ENCODE measurements at places on chromosomes 11 and 22.

- no peak for DNase-seq
These were observed 29.8 kb upstream of the LDHA start for GRCh38 chr11:18364495-18365073.

DNA sequence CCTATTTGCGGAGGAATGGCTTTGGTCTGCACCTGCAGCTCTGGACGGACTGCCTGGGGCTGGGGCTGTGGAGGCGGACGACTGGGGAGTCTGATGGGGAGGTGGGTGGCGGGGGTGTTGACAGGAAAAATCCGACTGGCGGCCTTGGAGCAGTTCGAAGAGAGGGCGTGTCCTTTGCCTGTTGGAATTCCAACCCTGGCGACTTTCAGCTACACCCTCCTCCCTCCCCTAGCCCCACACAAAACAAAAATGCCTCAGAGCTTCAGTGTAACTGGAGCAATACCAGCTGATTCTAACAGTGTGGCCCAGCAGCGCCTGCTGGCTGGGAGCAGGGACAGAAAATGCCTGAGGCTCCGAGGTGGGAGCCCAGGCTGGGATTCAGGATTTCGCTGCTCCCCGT, 85.4 kb downstream of the ATXN10 start:
- DNase-seq: no peak

DNA sequence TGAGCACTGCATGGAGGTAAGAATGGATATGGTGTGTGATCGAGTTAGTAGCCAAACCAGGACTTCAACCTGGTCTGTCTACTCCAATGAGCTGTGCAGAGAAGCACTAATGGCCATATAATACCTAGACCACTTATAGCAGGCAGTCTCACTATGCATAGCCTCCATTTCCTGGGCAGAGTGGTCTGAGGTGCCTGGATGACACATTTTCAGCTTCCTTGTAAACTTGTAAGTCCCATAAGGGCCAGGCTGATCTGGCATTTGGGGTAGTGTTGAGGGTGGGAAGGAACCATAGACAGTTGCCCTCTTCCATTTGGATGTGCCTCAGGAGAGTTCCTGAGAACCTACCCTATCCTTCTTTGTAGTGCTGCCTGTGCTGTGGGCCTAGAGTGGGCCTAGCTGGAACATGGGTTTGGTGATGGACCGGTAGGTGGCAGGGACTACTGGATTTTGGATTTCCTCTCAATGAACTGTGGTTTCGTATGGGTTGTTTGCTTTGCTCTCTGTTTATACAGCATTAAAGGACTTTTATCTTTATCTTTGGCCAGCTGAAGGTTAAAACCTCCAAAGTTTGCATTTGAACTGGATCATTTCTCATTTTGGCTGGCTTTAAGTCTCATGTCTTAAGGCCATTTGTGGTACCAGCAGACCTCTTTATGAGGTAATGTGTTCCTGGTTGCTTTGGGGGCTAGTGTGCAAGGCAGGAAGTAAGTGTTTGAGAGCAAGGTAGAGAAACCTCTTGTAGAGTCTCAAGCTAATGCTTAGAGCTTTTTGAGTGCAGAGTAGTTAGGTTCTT, 86.9 kb downstream of the STIM1 start:
- DNase-seq: no peak

GRCh38 chr11:108873941-108874340, 209.1 kb downstream of the DDX10 start:
- no peak for DNase-seq

DNA sequence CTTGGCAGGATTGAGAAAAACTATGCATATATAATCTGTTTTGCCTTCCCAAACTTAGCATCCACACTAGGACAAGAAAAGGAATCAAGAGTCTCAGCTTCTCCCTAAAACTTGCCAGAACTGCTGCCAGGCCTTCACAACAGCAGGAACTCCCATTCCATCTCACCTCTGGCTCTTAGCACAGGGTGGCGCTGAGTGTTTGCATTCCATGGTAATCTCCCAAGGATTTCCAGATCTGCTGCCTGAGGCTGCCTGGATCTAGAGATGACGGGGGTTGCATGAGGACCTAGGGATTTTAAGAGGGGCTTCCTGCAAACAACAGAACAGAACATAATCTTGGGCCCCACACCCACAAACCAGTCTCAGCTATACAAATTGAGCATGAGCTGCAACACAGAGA, 87.1 kb upstream of the OPCML start:
- no peak for DNase-seq

- DNase-seq: no peak
These were observed 24.0 kb upstream of the ROBO3 start for GRCh38 chr11:124841201-124841600.

DNA sequence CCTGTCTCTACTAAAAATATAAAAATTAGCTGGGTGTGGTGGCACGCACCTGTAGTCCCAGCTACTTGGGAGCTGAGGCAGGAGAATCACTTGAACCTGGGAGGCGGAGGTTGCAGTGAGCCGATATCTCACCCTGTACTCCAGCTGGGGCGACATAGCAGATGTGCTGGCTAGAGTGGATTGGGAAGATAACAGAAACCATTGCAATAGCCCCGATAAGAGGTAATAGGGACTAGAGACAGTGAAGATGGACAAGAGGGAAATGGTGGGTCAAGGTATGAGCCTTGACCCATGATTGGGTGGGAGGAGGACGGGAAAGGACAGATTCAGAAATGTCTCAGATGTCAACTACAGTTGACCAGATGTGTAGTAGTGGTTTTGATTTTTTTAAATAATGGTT, 6.1 kb downstream of the SWAP70 start:
- no peak for DNase-seq

DNA sequence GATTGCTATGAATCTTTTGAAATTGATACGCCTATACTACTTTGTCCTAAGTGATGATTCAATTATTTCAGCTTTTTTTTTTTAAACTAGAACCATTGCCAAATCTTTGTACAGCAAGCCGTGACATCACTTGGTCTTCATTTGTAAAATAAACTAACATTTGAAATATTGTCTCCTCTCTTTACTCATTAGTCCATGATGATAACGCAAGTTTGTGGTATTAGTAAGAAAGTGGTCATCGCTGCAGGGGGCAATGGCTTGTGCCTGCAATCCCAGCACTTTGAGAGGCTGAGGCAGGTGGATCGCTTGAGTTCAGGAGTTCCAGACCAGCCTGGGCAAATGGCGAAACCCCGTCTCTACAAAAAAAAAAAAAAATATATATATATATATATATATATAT, 12.9 kb upstream of the ARHGAP42 start:
- DNase-seq: no peak

GRCh38 chr11:92322225-92322624, 97.6 kb downstream of the FAT3 start:
- DNase-seq: no peak

- no peak for DNase-seq
These were observed 8.0 kb downstream of the TMEM86A start for GRCh38 chr11:18706330-18707243.

GRCh38 chr11:20015101-20015500, 145.2 kb downstream of the DBX1 start:
- DNase-seq: no peak

GRCh38 chr11:75902631-75903030, 87.6 kb downstream of the UVRAG start:
- DNase-seq: no peak

DNA sequence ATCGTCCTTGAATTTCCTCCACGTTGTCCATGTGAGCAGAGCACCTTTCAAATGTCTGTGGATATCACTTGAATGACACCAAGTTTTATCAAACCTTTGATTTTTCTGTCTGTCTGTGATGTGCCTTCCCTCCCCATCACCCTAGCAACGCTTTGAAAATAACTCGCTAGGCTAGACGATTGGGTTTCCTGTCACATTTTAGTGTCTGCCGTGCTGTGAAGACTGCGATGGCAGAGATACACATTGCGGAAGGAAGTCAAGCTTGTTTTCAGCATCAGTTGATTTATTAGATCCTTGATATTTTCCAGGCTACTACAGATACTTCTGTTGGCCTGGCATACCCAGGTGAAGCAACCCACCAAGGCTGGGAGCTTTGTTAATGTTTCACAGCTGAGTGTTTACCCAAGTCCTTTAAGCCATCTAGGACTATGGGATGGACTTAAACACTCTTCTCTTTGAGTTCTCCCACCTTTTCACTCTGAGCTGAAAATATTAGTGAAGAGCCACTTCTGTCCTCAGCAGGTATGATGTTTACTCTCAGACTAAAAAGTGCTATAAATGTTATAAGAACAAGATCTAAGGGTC, 93.6 kb upstream of the CD44 start:
- no peak for DNase-seq

DNA sequence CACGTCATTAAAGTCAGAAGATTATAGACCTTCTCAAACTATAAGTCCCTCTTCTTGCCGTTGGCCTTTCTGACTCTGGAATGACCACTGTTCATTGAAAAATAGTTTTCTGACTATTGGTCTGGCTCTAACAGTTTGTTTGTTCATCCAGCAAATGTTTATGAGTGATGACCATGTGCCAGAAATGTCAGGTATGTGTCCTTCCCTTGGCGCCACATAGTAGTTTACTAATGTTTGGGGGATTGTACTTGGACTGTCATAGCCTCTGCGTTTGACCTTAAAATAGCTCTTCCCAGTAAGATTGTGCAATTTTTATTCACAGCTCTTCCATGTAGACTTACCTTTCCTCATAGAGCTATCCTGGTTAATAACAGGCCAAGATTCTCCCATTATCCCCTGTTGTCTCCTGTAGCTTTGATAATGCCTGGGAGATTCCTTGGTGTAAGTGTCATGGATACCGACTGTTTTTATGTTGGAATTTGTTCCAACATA, 13.7 kb downstream of the MCAM start:
- DNase-seq: no peak

DNA sequence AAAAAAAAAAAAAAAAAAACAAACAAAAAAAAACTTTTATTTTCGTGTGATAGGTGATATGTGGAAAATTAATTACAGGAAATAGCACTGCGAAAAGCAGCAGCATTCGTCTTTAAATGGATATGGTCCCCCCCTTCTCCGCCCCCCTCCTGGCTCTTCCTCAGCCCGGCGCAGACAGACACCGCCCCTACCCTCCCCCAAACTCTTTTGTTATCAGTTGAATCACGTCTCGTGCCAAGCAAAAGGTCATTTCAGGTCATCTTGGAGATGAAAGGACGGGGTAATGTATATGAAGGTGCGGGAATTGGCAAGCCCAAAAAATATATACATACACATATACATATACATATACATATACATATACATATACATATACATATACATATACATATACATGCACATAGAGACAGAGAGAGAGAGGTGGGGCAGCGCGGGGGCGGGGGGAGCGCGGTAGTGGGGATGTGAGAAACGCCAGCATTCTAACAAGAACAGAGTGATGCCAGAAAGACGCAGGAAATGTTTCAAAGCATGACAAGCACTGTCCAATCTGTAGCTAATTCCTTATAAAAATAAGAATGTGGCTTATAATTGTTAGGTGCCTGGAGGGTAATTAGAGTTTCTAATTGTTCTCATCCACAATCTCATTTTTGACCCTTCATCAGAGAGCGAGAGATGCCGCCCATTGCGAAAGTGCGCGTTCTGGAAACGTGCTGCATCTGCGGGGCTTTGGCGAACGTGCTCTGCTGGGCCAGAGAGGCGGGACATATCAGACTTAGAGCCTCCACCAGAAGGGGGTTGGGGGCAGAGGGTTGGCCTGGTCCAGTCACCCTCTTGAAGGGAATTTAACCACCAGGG, 214.5 kb upstream of the UBASH3B start:
- DNase-seq: no peak

DNA sequence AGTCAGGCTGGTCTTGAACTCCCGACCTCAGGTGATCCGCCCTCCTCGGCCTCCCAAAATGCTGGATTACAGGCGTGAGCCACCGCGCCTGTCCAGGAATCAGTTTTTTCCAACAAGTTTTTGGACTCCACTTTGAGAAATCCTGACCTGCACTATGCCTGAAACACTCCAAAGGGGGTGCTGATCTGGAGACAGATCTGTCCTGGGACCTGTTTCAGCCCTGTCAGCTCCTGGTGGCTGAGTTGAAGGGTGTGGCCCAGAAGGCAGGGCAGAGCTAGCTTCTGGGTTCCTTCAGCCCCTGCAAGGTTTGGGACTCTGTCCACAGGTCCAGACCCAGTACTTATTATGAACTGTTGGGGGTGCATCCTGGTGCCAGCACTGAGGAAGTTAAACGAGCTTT, 1.2 kb downstream of the DNAJC4 start:
- no peak for DNase-seq

DNA sequence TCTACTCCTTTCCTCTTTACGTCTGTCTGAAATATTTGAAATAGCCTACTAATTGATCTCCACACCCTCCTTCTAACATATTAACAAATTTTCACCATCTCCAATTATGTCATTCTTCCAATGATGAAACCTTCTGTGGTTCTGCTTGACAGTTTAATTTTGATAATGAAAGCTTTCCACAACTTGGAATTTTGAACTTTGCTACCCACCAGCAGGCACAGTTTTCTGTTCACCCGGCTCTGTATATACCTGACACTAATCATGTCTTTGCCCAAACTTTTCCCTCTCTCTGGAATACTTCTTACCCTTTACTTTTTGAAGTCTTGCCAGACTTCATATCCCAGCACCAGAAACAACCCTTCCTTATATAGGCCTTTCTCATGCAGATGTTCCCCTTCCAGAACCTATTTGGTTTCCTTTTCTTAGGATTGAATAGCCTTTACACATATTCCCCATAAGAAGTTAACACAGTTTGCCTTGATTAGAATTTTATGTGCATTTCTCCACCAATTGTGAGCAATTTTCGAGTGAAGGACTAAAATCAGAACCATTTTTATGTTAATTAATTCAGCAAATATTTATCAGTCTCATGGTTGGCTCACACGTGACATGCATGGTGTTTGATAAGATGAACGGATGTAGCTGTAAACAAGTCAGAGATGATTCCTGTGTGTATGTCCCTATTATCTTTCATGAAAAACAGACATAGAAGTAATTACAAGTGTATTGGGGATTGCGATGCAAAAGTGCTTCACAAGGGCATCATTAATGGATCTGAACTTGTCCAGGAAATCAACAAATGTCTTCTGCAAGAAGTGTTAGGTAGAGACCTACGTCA, 173.4 kb downstream of the ARHGAP42 start:
- DNase-seq: no peak

- no peak for DNase-seq
These were observed 2.7 kb downstream of the TENM4 start for GRCh38 chr11:79437981-79438630.

DNA sequence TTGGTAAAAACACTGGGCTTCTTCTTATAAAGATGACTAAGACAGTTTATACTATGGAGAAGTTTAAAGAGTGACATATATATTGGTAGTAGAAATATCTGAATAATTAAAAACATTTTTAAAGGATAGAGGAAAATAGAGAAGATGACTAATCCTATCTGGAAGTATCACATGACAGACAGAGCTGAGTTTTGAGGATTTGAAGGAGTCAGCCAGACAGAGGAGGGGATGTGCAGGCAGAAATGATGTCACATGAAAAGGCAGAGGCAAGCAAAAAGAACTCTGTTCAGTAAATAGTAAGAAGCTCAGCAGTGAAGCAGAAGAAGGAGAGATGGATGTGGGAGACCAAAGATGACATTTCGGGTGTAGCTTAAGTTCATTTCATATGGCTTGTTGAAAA, 1.6 kb downstream of the OR10A2 start:
- peak; percentile 38 for DNase-seq

Data from non-pigmented ciliary epithelial cell (primary cell).